Stimulated activated CD4-positive, alpha-beta T cell treated with anti-CD3 and anti-CD28 coated beads, Interleukin-4, amount 100 ng/mL, for 1 hour (primary cell): ENCODE measurements at places on chromosomes 6 and 20.
A peak's percentile ranks its signal among the peaks of the same experiment; 100 is the strongest.

GRCh38 chr6:15080895-15081294, 165.0 kb upstream of the JARID2 start:
- no peak for DNase-seq

- no peak for DNase-seq
Measured at GRCh38 chr6:42403831-42404230, 47.9 kb downstream of the TRERF1 start.

DNA sequence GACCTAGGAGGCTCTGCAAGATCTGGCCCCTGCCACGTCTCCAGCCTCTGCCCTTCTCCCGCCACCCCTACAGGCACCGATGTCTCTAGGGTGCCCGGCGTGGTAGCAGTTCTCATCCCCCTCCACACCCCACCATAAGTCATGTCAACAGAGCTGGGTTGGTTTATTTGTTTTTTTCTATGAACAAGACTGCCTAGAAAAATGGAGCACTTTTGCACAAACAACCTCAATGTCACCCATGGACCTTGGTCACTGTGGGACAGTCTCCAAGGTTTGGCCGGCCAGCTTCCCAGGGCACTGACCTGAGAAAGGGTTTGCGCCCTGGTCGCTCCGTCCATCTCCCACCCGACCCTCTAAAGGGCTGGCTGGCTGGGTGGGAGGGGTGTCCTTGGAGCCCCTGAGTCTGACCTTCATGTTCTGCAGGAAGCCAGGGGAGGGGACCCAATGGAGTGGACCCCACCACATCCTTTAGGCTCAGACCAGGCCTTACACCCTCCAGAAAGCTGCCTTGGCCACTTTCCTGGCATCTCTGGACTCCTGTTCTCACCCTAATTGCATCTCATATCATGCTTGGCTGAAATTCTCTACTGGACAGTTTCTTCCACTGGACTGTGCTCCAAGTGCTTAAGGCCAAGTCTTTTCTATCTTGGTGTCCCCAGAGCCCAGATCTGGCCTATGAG, 104.8 kb upstream of the PTPN1 start:
- DNase-seq: no peak

DNA sequence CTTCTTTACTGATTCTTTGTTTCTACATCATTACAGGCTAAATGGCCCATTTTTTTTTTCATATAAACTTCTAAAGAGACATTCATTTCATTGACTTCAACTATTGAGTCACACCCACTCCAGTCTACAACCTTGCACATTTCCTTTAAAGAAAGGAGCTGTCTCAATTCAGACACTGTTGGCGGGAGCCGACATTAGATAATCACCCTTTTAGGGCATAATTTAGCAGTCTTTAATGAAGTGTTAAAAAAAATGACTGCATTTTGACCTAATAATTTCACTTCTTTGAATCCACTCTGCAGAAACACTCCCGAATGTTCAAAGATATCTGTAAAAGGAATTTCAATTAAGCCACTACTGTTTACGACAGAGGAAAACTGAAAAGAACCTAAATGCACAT, 1.5 kb downstream of the EPM2A start:
- no peak for DNase-seq

- peak; percentile 4 for DNase-seq
Measured at GRCh38 chr6:49551078-49551865, 804 bp downstream of the C6orf141 start.

GRCh38 chr6:125019918-125020317, 57.7 kb downstream of the RNF217 start:
- no peak for DNase-seq

GRCh38 chr6:106167096-106167814, 81.1 kb downstream of the PRDM1 start:
- no peak for DNase-seq

- no peak for DNase-seq
Measured at GRCh38 chr6:137489046-137490005, 4.9 kb downstream of the OLIG3 start.

GRCh38 chr6:98644063-98644462, 190.3 kb upstream of the POU3F2 start:
- DNase-seq: no peak

DNA sequence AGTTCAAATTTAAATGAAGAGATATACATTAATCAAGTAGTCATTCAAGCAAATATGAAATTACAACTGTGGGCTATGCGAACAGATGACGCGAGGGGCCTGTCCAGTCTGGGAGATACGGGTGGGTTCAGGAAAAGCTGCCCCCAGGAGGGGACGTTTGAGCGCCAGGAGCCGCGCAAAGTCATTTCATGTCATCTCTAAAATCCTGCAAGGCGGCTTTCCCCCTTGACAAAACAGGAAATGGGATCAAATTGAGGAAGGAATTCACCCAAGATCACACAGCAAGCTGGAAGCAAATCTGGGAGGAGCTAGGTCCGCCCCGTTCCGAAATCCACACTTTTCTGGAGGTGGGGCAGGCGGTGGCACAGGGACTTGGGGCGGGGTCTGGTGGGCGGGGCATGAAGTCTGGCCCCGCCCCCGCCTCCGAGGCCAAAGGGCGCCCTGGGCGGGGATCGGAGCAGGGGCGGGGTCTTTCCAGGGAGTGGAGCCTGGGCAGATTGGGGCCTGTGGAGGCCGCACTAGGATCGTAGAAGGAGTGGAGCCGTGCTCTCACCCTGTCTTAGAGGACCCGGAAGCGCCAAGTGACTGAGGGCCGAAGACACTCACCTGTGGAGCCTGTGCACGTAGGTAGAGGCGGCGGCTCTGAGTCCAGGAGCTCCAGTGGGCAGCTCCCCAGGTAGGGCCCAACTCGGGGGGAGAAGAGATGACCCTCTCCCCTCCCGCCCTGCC, at the start of gene LPIN3:
Gene LPIN3 (plus strand): TSS at position 495 of the 729 bp plus-strand sequence. CDS start 4,983 bp downstream, outside the sequence.
- peak; percentile 55 for DNase-seq

DNA sequence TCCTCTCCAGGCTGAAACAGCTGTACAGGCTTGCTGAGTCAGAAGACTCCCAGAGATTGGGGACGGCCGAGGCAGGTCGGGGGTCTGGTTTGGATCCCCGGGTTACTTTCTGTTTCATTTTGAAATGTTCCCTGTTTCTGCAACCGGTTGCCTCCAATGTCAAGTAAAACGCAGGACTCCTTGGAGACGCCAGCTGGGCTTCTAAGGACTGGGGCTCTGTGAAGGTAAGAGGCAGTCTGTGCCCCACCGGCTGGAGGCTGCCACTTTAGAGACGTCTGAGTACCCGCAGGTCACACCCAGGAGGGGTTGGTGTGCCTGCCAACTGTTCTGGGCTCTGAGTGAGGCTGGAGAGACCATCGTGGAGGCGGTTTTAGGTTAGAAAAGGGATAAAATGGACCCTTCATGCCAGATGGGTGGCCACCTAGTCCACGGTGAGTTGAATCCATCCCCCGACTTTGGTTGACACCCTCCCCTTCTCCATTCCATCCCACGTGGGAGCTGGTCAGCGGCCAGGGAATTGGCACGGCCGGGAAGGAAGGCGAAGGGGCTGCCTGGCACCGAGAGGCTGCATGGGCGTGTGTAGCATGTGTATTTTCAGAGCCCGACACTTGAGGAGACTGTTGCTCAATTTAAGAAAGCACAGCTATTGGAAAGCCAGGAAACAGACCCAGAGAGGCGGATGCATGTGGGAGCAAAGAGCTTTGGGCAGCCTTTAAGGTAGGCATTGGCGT, 240.9 kb downstream of the PHACTR1 start:
- DNase-seq: peak; percentile 2

DNA sequence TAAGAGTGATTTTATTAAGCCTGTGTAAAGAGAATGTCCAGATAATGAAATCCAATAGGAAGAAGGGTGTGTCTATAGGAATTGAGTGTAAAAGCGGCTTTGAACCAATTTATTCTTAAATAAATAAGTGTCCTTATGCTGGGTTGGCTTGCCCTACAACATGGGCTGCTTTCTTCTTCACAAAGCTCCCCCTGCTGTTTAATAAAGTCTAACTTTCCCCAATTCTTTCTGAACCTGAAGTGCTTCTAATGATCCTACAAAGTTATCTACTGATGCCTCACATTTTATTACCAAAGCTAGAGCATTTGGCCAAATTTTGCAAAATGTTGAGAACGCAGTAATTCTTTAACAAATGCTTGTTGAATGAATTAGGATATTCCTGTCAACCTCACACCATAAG, 36.3 kb upstream of the SIRT5 start:
- no peak for DNase-seq

GRCh38 chr6:1327630-1328029, 15.7 kb downstream of the FOXQ1 start:
- DNase-seq: no peak

GRCh38 chr6:44642870-44643522, 255.5 kb downstream of the CDC5L start:
- peak; percentile 21 for DNase-seq

DNA sequence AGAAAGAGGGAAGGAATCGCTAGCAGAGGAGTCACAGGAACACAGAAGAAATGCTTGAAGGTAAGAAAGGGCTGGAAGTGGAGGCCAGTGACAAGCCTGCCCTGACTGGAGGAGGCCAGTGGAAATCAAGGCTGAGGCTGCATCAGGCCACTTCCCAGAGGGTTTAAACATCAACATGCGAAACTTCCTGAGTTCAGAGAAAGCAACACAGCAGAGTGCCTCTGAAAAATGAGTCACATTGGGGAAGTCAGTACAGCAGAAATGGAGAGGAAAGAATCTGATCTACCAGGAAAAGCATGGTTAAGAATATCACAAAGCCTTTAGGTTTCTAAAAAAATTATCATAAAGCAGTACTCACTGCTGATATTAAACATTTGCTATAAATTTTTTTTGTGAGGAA, 23.3 kb downstream of the NAPB start:
- no peak for DNase-seq

- DNase-seq: no peak
Measured at GRCh38 chr6:69622924-69623323, 173.9 kb downstream of the LMBRD1 start.

- DNase-seq: no peak
Measured at GRCh38 chr6:56515081-56515905, 127.4 kb downstream of the DST start.

GRCh38 chr20:62258499-62259293, 20.4 kb downstream of the OSBPL2 start:
- DNase-seq: no peak

GRCh38 chr20:47571426-47571825, 69.7 kb downstream of the NCOA3 start:
- no peak for DNase-seq

GRCh38 chr20:10007747-10008146, 27.0 kb upstream of the ANKEF1 start:
- no peak for DNase-seq

DNA sequence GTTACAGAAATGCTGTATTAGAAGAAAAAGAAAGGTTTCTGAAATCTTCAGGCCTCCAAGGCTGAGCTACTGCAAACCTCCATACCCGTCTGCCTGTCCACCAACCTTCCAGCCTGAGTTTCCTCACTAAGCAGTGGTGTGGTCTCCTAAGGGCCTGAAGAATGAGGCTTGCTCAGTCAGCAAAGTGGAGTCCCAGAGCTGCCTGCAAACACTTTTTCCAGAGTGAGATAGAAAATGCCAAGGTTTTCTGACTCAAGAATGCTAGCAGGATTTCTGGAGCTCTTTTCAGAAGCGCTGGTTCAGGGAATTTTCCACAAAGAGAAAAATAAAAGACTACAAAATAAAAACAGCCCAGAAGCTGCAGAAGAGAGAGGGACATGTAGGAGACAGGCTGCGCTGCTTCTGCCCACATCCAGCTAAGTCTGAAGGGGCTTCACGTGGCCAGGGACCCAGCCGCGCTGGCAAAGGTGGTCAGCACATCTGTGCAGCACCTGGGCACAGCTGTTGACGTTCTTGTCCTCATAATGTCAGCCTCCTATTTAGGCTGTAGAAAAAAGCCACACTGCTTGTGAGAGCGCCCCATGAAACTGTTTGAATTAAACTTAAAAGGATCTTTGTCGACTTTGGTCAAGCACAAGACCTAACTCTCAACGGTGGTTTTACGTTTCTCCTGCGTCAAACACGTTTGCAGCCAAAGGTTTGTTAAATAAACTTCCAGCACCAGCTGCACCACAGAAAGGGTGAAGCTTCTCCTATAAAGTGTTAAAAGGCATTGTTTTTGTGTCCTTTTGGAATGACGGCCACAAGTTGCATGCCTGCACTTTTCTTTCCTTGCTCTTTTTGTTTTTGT, 209.0 kb downstream of the THBS2 start:
- DNase-seq: no peak

- DNase-seq: peak; percentile 82
Measured at GRCh38 chr6:137873273-137873762, 6.3 kb downstream of the TNFAIP3 start.

DNA sequence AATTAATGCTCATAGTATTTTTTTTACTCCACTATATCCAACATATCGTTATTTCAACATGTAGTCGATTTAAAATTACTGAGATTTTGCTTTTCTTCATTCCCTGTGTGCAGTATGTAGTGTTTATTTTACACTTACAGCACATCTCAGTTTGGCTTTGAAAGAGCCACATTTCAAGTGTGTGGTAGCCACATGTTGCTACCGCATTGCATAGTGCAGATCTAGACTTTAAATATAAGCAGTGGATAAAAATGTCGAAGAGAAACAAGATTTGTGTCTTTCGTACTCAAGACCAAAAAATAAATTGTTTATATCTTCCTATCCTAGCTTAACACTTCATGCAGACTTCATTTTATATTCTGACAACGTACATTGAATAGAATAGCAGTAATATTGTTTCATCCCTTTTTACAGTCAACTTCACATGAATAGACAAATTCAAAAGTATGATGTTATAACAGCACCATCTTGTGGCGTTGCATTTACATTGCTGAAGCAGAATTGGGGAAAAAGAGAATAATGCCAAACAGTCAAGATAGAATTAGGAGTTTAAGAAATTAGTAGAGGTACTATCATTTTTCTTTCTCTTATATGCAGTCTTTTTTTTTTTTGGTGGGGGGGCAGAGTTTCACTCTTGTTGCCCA, 29.9 kb downstream of the FBXO5 start:
- DNase-seq: no peak

GRCh38 chr20:8447262-8448120, 315.4 kb downstream of the PLCB1 start:
- DNase-seq: no peak

GRCh38 chr6:70045413-70045812, 179.1 kb downstream of the COL19A1 start:
- DNase-seq: no peak

- no peak for DNase-seq
Measured at GRCh38 chr6:45420909-45421708, 43.4 kb upstream of the SUPT3H start.
